ENCODE measurements at places on chromosomes 2 and 18.

GRCh38 chr2:86039178-86039962, 66.3 kb downstream of the POLR1A start:
- DNase-seq, result no peak

- DNase-seq, result no peak
These were observed 19.6 kb upstream of the KIF3C start for GRCh38 chr2:26001743-26002351.

- DNase-seq, result no peak
These were observed 46.7 kb downstream of the GLS start for GRCh38 chr2:190927301-190927700.

GRCh38 chr18:33605250-33605649, 27.2 kb downstream of the ASXL3 start:
- no peak for DNase-seq

DNA sequence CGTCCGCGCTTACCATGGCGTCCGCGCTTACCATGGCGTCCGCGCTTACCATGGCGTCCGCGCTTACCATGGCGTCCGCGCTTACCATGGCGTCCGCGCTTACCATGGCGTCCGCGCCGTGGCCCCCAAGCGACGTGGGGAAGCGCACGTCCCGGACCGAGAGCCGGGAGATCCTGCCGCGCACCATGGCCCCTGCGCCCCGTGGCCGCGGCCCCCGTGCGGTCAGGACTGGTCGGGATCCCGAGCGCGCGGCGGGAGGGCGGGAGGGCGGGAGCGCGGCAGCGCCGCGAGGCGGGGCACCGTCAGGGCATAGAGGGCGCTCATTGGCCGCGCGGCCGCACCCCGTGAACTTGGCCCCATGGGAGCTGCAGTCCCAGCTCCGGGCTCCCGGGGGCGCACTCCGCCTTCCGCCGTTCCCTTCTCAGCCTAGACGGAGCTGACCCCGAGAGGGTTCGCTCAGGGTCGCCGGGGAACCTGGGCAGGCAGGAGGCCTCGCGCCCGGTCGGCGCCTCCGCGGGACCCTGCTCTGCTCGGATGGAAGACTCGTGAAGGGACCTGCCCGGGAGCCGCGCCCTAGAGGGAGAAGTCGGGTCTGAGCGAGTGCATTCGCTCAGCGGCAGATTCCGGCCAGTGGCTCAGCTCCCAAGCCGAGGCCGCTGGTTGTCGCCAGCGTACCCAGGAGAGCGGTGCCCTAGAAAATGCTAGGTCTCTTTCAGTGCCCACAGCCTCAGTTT, at the start of gene ENOSF1:
TSS of gene ENOSF1 (minus strand) at position 230 of the 734 bp plus-strand sequence. CDS start at position 187, 43 bp downstream.
- DNase-seq, result peak; percentile 75

DNA sequence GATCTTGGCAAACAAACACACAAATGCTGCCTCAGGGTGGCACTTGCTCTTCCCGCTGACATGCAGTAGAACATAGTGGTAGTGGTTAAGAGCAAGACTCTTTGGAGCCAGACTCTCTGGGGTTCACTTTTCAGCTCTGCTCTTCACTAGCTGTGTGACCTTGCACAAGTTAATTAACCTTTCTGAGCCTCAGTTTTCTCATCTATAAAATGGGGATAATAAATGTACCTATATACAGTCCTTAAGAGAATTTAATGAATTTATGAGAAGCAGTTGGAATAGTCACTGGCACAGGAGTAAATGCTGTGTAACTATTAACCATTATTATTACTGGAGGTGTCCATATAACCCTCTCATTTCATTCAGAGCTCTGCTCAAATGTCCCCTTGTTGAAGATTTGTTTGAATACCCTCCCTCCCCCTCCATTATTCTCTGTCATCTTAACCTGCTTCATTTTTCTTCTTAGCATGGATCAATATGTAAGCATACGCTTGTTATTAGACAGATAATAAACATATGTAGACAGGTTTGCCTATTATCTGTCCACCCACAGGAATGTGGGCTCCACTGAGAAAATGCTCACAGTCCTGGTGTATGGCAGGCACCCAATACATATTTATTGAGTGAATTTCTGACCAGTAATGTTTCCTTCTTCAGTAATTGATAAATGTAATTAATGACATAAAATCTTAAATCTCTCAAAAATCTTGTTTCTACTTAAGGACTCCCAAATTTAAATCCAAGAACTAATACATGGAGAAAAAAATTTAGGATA, 64.5 kb downstream of the TSPYL6 start:
- DNase-seq, result no peak

GRCh38 chr2:177708660-177709444, 316.3 kb downstream of the AGPS start:
- no peak for DNase-seq

- no peak for DNase-seq
These were observed 156.0 kb upstream of the TWIST2 start for GRCh38 chr2:238691596-238692491.

DNA sequence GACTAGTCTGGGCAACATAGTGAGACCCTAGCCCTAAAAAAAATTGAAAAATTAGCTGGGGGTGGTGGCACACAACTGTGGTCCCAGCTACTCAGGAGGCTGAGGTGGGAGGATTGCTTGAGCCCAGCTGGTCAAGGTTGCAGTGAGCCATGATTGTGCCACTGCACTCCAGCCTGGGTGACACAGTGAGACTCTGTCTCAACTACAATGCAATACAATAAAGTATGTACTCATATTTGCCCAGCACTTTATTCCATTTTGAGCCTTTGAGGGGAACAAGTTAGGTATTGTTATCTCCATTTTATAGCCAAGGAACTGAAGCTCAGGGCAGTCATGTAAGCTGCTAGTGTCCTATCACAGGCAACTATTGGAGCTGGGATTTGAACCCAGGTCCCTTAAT, 49.3 kb upstream of the PLB1 start:
- no peak for DNase-seq

DNA sequence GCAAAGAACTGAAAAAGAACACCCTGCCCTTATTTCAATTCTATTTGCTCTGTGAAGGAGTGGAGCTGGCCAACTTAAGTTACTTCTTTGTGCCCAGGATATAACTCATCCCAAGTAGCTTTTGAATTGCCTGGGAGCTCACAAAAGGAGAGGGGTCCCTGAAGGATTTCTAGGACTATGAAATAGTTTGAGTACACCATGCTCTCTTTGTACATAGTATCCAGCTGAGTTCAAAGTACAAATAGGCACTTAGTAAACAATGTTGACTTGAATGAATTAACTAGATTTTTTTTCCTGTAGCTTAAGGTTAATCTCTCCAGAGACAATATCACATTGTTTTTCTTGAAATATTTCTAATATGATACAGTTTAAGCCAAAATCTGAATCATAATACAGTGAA, 47.7 kb downstream of the ZC3H15 start:
- DNase-seq, result no peak

- DNase-seq, result no peak
These were observed 75.3 kb downstream of the GALNT3 start for GRCh38 chr2:165718610-165719210.

- no peak for DNase-seq
These were observed 4.6 kb upstream of the PXDN start for GRCh38 chr2:1748741-1749488.

DNA sequence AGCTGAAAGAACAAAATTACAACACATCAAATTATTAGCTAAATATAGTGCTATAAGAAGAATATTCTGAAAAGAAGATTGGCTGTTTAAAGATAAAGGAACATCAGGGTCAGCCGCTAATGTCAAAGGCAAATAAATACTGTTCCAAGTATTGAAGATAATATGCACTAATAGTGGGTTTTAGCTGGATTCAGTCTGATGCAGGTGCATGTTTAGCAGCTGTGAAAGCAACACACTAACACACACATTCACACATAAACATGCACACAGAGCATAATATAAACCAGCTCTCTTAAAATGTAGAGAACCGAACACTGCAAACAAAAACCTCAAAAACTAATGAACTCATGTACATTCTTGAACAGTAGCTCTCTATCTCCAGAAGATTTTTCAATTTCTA, 634.6 kb downstream of the ERBB4 start:
- no peak for DNase-seq

DNA sequence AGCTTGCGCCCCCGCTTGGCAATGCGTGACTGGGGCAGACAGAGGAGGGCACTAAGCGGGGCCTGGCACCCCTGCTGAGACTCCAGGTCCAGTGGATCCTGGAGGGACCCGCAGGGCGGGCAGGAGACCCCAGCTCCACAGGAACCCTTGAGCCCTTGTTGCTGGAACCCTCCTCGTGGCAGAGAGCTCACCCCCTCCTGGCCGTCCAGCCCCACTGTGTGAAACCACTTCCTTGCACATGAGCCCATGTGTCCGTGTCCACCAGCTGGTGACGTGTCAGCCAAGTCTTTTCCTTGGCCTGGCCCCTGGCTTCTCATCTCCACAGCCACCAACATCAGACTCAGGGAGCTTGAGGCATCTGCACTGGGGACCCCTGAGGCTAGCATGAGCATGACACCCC, 38.0 kb downstream of the BIN1 start:
- no peak for DNase-seq

GRCh38 chr18:49459404-49460171, 857 bp downstream of the DYM start:
- DNase-seq, result no peak

- no peak for DNase-seq
These were observed 79.6 kb downstream of the STPG4 start for GRCh38 chr2:47075361-47076125.

- DNase-seq, result no peak
These were observed 45.0 kb upstream of the RIT2 start for GRCh38 chr18:43160509-43160908.

- no peak for DNase-seq
These were observed 136.8 kb downstream of the TTC32 start for GRCh38 chr2:19764998-19765397.

GRCh38 chr18:49625021-49625691, 63.3 kb downstream of the LIPG start:
- no peak for DNase-seq

DNA sequence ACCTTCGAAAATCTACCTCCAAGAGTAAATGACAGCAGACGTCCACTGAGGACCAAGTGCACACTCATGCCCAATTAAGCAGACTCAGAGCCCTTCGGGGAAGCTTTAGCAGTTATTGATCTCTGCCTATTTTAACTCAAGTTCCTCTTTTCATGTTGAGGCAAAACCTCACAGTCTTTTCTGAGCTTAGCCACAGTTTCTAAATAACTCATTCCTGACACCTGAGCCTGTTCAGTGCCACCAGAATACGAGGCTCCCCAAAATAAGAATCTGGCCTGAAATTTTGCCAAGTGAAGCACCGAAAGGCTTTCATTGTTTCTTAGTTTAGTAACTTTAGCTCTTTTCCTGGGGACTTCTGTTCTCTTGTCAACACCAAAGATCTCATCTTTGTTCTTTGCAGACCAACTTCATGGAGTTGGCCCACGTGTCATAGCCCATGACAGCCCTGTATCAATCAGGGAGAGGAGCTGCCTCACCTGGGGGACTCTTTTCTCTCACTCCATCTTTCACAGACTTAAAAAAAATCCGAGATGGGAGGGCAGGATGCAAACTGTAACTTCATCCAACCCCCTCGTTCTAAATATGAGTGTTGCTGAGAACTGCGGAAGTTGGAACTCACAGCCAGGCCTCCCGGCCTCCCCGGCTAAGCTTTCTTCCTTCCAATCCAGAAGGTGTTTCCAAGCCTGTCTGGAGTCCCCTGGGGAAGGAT, 22.2 kb downstream of the INPP5D start:
- DNase-seq, result no peak
